ENCODE measurements at places on chromosomes 4 and X. TPM values are rescaled to one million over a fixed set of nuclear protein-coding genes. Genes with fewer than 3 reads are reported as not detected.

MECP2 gene
- total RNA-seq: 24.7 TPM

MGARP gene
- 3.1 TPM for total RNA-seq

KLHL13 gene
- 6.0 TPM for total RNA-seq

LAMP2 gene
- 175 TPM for total RNA-seq

Measured in uterine smooth muscle cell (primary cell).